ENCODE measurements at places on chromosomes 1 and 21.

DNA sequence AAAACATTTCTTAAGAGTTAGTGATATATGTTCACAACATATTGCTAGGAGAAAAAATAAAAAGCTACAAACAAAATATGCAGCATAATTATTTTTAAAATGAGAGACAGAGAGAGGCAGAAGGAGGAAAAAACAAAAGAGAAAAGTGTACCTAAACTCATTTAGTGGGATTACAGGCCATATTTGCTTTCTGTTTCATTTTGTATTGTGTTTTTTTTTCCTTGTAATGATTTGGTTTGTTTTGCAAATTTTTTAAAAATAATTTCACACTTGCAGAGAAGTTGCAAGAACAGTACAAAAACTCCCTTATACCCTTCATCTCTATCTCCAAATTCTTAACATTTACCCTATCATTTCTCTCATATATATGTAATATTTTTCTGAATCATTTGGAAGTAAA lies 65.0 kb downstream of the LBR start:
- DNase-seq, result no peak

DNA sequence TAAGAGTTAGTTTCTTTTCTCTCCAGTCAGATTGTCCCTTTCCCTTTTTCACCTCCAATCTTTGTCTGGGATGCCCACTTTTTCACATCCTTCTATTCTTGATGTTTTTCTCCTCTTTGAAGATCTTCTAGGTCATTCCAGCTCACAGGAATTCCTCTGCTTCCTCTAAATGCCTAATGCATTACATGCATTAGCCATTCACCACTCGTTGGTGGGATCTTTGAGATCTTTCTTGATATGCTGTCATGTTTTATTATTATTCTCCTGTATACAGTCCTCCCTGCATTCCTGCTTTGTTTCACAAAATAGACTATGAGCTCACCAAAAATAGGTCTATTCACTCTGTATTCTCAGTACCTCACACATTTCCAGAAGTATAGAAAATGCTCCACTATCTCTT lies 129.0 kb downstream of the LYPLAL1 start:
- DNase-seq, result no peak

- no peak for DNase-seq
Measured at GRCh38 chr1:54854381-54855020, 32.5 kb downstream of the DHCR24 start.

GRCh38 chr1:172837816-172838679 lies 179.1 kb downstream of the FASLG start:
- no peak for DNase-seq

DNA sequence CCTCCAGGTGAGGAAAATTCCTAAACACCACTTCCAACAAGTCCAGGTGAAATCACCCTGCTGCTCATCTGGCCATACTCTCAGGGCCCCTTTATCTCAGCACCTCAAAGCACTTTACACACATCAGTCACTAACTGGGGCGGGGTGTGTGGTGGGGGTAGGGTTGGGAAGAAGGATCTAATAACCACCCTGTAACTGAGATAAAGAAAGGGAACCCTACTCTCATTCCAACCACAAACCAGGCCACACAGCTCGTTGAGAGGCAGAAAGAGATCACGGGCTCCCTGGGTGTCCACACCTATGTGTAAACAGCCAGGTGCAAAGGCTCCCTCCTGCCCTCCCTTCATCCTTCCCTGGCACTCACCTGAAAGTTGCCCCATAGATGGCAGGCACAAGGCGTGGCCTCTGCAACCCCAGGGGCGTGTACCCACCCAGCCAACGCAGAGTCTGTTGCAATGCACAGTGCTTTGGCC lies 20.4 kb downstream of the GPR161 start:
- no peak for DNase-seq

DNA sequence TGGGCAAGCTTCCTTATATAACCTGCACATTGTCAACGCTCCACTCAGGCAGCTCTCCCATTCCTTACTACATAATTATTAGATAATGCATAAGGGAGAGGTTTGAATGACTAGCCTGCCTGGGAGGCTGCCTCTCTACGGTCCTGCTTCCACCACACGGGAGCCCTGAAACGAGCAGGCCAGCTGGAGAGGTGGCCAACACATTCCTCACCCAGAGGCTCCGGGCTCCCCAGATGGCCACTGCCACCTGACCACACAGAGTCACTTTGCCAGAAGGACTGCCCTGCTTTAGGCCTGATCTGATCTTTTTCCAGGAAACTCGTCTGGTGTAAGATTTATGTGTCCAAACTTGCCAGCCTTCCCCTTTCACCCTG lies 27.9 kb downstream of the HIVEP3 start:
- DNase-seq, result no peak

GRCh38 chr1:85090225-85090624 lies 41.9 kb upstream of the MCOLN3 start:
- DNase-seq, result no peak

DNA sequence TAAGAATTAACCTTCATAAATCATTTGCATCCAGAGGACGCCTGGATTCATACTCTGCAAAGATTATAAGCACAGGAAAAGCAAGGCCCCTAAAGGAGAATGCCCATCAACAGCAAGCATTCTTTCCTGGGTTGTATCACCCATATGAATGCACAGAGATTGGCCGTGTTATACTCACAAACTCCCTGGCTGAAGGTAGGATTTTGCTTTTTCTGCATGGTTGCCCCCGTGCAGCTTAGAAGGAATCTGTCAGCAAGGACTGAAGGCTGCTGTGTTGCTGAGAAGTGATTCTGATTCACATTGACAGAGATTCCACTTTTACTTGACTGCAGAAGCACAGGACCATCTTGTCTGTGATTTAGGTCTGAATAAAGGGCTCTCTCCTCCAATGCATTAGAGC lies 283.0 kb downstream of the LRRIQ3 start:
- DNase-seq, result no peak

GRCh38 chr21:27534206-27534605 lies 567.3 kb upstream of the ADAMTS5 start:
- no peak for DNase-seq

DNA sequence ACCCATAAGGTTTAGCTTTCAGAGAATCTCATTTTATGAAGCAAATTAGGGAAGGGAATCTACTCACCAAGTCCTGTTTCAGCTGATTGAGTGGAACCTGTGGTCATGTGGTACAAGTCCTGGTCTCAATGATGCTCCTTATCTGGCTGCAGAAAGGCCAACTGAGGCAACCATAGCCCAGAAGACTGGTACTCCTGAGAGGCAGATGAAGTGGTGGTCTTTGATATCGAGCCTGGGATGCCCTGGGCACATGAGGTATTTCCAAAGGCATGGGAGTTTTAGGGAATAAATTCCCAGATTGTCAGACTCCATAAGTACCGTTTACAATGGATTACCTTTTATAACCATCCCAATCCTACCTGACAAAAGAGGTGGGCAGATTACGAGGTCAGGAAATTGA lies 3.3 kb downstream of the MX1 start:
- DNase-seq, result no peak

DNA sequence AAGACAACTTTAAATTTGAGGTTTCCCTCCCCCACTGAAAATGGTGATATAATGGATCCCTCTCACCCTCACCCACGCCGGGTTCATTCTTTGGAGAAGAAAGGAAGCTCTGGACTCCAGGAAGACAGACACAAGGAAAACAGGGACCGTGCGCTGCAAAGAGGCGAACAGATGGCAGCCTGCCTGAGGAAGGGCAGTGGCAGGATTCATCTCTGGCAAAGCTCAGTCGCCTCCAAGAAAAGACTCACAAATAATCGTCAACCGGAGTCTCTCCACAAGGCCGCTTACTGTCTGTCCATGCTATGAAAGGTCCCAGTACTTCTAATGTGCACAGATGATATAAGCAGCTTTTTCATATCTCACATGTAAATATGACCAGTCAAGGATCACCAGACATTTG lies 110.3 kb downstream of the TIAM1 start:
- DNase-seq, result no peak

GRCh38 chr1:230270559-230271281 lies 155.4 kb downstream of the PGBD5 start:
- peak; percentile 78 for DNase-seq

- no peak for DNase-seq
Measured at GRCh38 chr1:205044741-205045140, 1.7 kb downstream of the CNTN2 start.

DNA sequence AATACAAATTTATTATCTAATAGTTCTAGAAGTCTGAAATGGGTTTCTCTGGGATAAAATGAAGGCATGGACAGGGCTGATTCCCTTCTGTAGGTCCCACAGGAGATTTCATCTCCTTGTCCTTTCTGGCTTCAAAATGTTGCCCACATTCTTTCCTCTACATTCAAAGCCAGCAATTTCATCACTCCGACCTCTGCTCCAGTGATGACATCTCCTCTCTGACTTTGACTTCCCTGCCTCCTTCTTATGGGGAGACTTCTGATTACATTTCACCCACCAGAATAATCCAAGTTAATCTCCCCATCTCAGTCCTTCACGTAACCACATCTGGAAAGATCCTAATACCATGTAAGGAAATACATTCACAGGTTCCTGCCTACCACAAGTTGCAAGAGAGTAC lies 358.0 kb upstream of the C1orf87 start:
- DNase-seq, result no peak

GRCh38 chr1:174988986-174989385 lies 10.8 kb upstream of the CACYBP start:
- no peak for DNase-seq

DNA sequence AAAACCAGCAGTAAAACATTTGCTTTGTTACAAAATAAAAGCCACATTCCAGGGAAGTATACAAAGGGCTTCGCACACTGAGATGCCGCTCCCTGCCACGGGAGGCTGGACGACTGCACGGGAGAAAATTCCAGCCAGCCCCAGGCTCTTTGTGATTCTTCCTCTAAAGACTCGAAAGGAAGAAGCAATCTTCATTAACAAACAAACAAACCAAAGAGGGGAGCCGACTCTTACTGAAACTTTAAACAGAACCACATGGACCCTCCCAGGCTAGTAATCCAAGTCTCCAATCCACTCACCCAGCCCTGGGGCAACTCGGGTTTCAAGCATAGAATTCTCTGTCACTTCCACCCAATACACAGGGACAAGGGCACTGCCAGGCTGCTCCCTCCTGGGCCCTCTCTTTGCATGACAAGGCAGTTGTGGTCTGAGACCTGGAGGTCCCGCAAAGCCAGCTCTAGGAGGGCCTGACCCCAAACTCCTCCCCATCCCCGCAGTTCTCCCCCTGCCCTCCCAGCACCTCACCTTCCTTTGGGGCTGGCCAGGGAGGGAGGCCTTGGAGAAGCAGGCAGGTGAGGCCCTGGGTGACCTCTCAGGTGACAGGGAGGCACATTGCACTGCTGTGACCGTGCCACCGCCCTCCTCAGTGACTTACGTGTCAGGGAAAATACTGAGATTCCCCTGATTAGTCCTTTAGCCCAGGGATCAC lies 26.6 kb upstream of the COL18A1 start:
- no peak for DNase-seq

DNA sequence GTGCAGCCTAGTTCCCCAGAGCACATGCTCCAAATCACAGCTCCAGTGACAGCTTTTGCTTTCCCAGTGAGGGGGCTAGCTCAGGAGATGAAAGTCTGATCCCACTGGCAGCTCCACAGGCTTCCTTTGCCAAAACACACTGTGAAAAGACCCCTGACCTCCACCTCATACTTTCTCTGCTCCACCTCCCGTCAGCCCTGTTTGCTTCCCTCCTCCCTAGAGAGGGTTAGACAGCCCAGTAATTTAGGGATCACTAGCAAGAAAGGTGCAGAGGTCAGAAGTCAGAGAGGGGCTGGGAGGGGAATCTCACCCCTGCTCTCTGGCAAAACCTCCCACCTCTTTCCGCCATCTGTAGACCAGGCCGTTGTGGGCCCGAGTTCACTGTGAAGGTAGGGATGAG lies 62.8 kb downstream of the PLXNA2 start:
- no peak for DNase-seq

GRCh38 chr1:36134505-36135329 lies 9.7 kb upstream of the COL8A2 start:
- no peak for DNase-seq

DNA sequence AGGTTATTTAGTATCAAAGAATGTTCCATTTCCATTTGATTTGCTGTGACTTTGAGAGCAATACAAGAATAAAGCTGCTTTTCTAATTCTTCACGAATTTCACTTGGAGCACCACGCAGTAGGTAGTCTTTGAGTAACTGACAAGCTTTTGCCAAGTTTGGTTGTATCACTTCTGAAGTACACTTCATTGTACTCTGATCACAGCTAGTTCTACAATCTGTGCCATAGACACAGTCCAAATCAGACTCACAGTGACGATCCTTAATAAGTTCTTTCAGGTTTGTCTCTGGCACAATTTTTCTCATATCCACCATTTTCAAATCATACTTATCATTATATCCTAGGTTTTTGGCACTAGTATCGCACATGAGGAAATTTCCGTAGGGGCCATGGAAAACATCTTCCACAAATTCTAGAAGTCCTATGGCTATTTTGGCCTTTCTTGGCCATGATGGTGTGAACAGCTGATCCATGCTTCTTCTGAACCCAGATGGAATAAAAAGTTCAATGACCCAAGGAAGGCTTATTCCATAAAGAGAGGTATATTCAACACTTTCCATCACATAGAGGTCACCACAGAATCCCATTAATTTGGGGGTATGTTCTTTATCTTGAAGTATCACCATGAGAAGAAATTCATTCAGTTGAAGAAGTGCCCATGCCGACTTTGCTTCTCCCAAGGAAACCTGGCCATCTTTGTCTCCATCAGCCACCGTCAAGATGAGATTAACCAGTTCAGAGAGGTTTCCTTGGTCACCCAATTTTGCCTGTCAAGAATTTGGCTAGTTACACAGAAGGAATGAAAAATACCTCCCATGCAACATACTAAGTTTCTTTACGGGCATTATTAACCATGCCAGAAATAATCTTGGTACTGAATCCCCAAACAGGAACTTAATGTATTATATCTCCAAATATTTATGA lies 11.9 kb downstream of the RPL5 start:
- no peak for DNase-seq

DNA sequence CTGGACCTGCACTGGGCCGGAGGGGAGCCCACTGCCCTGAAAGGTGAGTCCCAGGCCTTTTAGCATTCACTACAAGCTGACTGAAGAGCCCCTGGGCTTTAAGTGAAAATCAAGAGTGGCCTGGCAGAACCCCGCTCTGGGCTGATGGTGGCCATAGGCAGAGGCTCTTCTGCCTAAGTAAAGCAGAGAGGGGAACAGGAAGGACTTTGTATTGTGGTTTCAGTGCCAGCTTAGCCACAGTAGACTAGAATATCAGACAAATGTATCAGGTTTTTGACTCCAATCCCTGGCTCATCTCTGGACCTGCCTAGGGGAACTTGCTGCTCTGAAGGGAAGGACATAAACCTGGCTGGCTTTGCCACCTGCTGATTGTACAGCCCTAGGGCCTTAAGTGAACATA lies 10.2 kb upstream of the HENMT1 start:
- no peak for DNase-seq

- DNase-seq, result no peak
Measured at GRCh38 chr21:16870103-16870502, 642.7 kb upstream of the CXADR start.

DNA sequence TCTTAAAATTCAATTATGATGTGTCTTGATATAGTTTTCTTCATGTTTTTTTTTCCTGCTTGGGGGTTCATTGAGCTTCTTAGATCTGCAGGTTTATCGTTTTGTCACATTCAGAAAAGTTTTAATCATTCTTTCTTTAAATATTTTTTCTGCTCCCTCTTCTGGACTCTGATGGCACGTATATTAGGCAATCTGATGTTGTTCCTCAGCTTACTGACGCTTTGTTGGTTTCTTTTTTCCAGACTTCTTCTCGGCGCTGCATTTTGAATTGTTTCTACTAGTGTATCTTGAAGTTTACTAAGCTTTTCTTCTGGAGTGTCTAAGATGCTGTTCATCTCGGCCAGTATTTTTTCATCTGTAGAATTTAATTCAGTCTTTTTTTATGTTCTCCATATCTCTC lies 44.8 kb upstream of the FMOD start:
- DNase-seq, result no peak

Measured in NCI-H2081 treated with DMSO at 0.1 percent for 48 hours (cell line).